Stimulated activated CD8-positive, alpha-beta memory T cell treated with anti-CD3 and anti-CD28 coated beads, Interleukin-2, amount 100 ng/mL, for 1 hour (primary cell): ENCODE measurements at places on chromosomes 3 and 15.

- DNase-seq, result no peak
Measured at GRCh38 chr3:184491011-184491576, 70.5 kb upstream of the EPHB3 start.

DNA sequence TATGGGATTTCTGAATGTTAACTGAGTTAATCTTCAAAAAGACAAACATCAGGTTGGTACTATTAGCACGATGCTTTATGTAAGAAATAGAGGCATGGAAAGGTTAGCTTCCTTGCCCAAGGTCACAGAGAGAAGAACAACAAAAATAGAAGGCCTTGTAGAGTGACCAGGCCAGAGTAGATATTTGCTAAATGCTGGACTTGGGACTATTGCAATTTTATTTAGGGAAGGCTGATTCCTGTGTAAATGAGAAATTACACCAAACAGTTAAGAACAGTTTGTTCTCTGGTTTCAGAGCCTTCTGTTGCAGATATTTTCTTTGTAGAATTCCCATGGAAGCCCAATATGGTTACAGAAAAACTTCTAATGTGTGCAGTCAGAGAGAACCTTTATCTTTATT lies 16.4 kb upstream of the SLITRK3 start:
- DNase-seq, result no peak

DNA sequence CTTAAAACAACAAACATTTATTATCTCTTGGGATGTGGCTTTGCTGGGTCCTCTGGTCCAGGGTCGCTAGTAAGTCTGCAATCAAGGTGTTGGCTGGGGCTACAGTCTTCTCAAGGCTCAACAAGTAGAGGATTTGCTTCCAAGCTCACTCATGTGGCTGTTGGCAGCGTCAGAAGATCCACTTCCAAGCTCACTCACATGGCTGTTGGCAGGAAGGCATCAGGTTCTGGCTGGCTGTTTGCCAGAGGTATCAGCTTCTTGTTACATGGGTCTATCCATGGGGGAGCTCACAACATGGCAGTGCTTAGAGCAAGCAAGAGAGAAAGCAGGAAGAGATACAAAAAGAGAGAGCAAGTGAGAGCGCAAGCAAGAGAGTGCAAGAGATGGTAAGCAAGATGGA lies 15.0 kb upstream of the BNC1 start:
- DNase-seq, result no peak

- no peak for DNase-seq
Measured at GRCh38 chr15:29018120-29018805, 132.5 kb downstream of the APBA2 start.

DNA sequence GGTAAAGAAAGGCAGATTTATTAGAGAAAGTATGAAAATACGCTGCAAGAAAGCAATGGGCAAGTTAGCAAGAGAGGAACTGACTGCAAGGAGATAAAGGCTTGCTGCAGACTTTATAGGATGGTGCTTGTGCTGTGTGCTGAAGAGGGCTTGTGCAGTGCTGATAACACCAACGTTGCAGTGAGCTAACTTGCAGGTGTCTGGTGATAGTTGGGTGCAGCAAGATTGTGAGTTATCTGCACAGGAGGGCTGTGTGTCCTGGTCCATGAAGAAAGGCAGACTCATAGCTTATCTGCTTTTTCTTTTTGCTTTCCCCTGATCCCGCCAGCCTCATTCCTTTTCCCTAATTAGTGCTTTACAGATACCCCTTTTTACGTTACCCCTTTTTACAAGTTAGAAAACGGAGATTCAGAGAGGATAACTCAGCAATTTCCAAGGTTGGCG lies 58.0 kb upstream of the ZNF148 start:
- DNase-seq, result no peak

- DNase-seq, result no peak
Measured at GRCh38 chr3:189238071-189238470, 66.3 kb downstream of the TPRG1 start.

GRCh38 chr15:70714565-70714964 lies 48.8 kb downstream of the UACA start:
- DNase-seq, result no peak

DNA sequence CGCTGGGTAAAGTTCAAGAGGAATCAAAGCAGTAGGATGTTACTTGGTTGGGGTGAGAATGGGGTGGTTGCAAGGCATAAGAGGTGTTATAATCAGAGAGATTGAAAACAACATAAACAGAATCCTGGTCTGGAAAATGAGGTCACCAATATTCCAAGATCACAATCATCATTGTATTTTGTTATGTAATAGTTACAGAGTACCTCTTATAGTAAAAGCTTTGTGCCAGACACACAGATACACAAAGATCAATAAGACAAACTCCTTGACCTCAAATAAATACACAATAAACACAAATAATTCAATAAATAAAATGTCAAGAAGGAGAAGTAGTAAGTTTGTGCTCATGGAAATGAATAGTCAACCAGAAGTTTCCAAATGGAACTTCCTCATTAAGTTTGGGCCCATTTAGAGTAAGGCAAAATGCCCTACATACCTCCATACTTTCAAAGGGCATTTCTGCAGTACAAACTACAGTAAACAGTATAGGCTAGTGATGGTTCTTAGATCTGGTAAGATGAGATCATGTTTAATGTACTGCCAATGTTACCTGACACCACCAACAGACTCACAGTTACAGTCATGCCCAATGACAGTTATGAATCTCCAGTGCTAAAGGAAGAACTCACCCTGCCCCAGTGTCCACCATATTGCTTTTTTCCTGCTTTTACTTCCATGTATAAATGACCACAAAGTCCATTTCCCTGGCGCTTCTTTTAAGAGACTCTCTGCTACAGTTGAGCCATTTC lies 93.4 kb downstream of the KCNMB2 start:
- no peak for DNase-seq

GRCh38 chr3:192857260-192857661 lies 60.4 kb downstream of the MB21D2 start:
- no peak for DNase-seq

DNA sequence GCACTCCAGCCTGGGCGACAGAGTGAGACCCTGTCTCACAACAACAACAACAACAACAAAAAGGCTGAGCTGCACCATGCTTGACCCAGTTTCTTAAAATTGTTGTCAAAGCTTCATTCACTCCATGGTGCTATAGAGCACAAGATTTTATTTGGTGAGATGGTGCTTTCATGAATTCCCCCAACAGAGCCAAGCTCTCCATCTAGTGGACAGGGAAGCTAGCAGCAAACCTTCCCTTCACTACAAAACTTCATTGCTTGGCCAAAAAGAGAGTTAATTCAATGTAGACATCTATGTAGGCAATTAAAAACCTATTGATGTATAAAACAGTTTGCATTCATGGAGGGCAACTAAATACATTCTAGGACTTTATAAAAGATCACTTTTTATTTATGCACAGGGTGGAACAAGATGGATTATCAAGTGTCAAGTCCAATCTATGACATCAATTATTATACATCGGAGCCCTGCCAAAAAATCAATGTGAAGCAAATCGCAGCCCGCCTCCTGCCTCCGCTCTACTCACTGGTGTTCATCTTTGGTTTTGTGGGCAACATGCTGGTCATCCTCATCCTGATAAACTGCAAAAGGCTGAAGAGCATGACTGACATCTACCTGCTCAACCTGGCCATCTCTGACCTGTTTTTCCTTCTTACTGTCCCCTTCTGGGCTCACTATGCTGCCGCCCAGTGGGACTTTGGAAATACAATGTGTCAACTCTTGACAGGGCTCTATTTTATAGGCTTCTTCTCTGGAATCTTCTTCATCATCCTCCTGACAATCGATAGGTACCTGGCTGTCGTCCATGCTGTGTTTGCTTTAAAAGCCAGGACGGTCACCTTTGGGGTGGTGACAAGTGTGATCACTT lies 2.0 kb downstream of the CCR5 start:
- no peak for DNase-seq

GRCh38 chr3:76024640-76025039 lies 239.3 kb upstream of the ZNF717 start:
- no peak for DNase-seq

- no peak for DNase-seq
Measured at GRCh38 chr3:164903820-164904451, 174.4 kb downstream of the SI start.

GRCh38 chr3:27632431-27633223 lies 89.5 kb downstream of the EOMES start:
- peak; percentile 29 for DNase-seq

DNA sequence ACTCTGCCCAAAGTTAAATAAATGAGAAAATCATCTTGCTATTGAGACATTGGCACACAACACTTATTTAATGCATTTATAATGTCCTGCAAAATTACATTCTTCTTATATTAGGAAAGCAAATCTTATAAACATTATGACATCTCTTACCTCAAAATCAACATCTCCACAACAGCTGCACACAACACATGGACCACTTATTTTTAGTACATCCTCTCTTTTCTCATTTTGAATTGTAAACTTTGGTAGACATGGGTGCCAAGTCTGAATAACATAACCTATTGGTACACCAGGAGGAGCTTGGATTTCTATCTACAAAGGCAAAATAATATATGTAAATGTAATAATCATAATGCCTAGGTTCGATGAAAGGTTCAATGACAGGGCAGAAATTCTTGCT lies 23.0 kb downstream of the PLSCR1 start:
- DNase-seq, result no peak

DNA sequence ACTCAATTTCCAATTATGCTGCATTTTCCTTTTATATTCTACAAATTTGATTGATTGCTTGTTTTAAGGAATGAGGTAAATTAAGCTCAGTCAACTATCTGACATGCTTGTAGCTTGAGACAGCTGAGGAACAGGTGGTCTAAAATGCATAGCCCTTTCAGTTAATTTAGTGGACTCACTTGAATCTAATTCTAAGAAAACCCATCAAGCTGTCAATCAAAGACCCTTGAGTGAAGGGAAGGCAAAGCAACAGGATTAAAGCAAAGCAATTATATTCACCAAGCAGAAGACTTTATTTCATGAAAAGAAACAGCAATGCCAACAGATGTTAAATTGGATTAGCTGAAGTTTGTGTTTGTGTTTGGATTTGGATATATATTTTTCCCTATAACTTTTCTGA lies 228.5 kb downstream of the ARPP21 start:
- DNase-seq, result no peak

- no peak for DNase-seq
Measured at GRCh38 chr3:154022606-154023005, 98.6 kb upstream of the ARHGEF26 start.

DNA sequence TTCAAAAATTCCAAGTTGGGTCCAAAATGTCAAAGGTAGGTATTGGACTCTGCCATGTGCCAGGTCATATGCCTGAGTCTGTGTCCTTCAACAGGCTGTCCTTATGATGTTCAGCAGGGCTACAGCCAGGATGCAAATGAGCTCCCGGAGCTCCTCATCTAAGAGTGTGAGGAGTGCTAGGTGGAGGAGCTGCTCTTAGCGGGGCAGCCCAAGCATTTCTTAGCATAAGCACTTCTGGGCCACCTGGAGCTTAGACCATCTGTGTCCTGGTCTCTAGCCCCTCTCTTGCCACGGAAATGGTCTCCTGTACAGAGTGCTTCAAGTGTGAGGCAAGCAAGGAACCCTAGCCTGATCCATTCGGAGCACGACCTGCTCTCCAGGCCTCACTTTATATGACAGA lies 64.6 kb upstream of the PRR23C start:
- no peak for DNase-seq

- DNase-seq, result no peak
Measured at GRCh38 chr3:101903451-101903871, 54.1 kb downstream of the NFKBIZ start.

GRCh38 chr15:78641749-78642275 lies 802 bp upstream of the CHRNB4 start:
- DNase-seq, result no peak

DNA sequence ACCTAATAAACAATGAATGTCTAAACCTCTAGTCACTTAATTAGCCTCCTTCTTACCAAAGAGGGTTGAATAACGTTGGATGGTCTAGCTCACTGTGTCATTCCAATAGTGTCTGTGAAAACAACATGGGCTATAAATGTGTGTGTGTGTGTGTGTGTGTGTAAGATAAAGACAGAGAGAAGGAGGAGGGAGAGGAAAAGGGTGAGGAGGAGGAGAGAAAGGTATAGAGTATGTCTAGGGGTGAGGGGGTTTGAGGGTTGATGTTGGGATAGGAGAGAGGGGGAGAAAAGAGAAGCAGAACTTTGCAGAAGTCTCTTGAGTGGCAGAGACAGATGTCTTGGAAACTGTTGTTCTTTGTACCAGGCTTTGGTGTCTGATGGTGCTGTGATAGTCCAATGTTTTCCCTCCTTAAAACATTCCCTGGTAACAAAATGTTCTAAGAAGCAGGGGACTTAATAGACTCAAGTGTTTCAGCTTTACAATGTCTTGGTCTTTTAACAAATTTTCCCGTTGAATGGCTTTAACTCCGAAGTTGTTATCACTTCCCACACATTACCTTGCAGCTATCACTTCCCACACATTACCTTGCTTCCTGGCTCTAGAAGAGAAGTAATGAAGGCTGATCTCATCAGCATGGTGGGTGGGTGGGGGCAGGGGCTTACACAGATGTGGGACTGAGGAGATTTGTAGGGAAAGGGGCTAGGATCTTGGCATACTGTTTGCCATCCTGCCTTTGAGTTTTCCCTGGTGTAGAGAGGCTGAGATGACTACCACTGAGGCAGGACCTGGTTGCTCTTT lies 57.8 kb upstream of the ETV5 start:
- DNase-seq, result no peak

- DNase-seq, result no peak
Measured at GRCh38 chr3:64651741-64652241, 36.0 kb downstream of the ADAMTS9 start.

GRCh38 chr3:154089421-154090420 lies 31.5 kb upstream of the ARHGEF26 start:
- no peak for DNase-seq

GRCh38 chr3:157174290-157174648 lies 14.3 kb upstream of the CCNL1 start:
- DNase-seq, result no peak

- no peak for DNase-seq
Measured at GRCh38 chr3:167445491-167445890, 28.4 kb downstream of the SERPINI2 start.

GRCh38 chr3:11199902-11200845 lies 45.9 kb downstream of the HRH1 start:
- no peak for DNase-seq

GRCh38 chr15:29589416-29589815 lies 232.9 kb downstream of the TJP1 start:
- no peak for DNase-seq

- DNase-seq, result no peak
Measured at GRCh38 chr3:190055773-190056172, 64.9 kb downstream of the P3H2 start.

DNA sequence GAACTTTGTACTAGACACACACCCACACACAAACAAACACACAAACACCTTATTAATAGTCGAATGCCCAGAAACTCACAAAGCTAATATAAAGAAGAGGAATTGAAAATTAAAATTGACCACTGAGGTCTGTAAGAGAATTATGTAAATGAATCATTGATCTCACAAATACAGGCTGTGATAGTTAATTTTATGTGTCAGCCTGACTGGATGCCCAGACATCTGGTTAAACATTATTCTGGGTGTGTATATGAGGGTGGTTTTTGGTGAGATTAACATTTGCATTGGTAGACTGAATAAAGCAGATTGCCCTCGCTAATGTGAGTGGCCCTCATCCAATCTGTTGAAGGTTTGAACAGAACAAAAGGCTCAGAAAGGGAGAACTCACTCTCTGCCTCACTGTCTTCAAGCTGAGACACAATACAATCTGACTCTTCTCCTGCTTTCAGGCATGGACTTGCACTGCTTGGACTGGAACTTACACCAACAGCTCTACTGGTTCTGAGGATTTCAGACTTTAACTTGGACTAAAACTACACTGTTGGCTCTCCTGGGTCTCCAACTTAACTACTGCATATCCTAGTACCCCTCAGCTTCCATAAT lies 199.4 kb upstream of the TTC14 start:
- no peak for DNase-seq
